RWPE2 (cell line): ENCODE measurements at places on chromosomes 6 and 20.

GRCh38 chr20:37379967-37380828 is 34.3 kb downstream of the SRC start:
- peak; percentile 78 for DNase-seq

GRCh38 chr6:34174846-34175399 is 29.0 kb upstream of the GRM4 start:
- no peak for DNase-seq

GRCh38 chr6:15073883-15074465 is 171.9 kb upstream of the JARID2 start:
- DNase-seq, result no peak

DNA sequence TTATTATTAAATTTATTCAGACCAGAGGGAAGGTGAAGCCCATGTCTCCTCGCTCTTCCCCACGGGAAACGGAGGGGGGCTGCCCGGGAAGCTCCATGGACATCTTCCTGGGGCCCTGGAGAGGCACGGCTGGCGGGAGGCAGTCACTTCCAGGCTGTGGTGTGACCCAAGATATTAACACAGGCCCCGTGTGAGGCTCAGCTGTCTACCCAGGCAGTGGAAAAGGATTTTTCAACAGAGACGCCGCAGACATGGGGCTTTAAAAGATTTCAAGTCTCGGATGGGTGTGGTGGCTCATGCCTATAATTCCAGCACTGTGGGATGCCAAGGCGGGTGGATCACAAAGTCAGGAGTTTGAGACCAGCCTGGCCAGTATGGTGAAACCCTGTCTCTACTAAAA is 117.9 kb downstream of the ERMARD start:
- DNase-seq, result no peak

DNA sequence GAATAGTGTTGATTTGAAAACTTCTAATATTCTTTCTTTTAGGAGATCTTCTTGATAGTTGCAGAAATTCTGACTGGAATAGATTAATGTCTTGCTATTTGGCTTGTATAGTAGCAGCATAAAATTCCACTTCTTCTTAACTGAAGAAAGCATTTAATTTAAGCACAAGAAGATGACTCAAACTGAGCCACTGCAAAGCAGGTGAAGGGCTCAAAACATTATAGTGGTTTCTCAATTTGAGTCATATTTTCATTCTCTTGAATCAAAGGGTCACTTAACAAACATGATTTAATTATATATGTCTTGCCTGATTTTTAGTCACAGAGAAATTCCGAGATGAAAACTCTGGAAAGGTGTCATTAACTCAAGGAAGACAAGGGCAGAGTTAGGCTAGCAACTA is 239.3 kb downstream of the ZNF217 start:
- DNase-seq, result no peak

DNA sequence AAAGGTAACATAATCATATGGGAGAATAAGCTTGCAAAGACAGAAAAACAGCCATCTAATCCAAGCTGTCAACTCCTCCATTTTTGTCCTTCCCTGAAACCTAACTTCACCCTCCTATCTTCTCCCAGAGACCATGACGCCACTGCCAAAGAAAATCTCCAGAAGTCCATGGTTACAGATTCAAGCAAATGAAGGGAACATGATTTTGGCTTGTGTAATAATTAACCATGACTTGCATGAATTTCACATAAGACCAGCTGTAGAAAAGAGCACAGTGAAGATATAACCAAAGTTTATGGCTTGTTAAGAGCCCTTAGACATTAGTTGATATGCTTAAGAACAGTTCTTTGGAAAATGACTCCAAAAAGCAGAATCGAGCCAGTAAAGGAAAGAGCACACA is 342.1 kb upstream of the NRSN1 start:
- DNase-seq, result no peak

DNA sequence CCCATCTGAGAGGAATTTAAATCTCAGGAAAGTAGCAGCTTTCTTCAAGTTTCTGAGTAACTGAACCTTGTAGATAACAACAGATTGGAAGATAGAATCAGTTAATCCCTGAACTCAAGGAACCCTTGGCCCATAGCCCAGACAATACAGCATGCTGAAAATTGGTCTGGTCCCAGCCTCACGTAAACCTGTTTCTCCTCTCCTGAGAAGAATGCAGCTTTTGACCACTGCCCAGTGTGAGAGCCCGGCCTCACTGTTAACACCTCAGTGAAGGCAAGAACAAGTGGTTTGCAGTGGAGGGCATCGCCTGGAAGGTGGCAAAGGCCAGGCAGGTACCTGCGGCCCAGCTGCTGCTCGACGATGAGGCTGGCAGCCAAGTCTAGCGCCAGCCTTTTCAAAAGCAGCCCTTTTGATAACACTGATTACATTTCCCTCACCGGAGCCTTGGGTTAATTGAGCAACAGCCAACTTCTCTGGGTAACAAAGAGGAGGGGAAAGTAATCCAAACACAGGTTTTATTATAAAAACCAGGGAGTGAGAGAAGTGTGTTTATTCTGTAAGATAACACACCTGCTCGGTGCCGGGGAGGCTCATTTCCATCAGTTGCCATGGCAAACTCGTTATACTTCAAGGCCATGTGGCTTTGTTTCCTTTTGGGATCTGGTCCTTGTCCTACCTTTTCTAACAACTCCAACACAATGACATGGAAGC is 54.0 kb downstream of the TRAF3IP2 start:
- no peak for DNase-seq

- no peak for DNase-seq
Observed at GRCh38 chr6:110325197-110325596, 33.0 kb downstream of the METTL24 start.
